CD4-positive, alpha-beta T cell treated with Interleukin-2 at 100 ng/mL for 4 hours (primary cell): ENCODE measurements at places on chromosomes 6 and 20.

- no peak for DNase-seq
Measured at GRCh38 chr6:63426844-63427243, 107.1 kb upstream of the LGSN start.

GRCh38 chr6:41672016-41672415 lies 33.7 kb downstream of the MDFI start:
- no peak for DNase-seq

DNA sequence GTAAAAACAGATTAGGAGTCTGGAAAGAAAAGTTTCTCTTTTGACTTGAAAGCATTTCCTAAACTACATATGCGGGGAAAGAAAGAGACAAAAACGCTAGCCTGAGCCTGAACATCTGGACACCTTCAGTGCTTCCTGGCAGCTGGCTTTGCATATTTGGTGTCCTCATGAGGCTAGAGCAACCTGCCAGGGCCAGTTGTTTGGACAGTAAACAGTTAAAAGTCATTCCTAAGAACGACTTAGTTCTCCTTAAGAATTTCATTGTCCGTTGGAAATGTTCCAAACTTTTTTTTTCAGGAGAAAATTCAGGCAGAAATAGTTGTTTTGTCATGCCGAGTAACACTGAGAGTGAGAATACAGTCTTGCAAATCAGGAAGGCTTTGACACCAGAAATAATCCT lies 199.8 kb downstream of the SMOC2 start:
- no peak for DNase-seq

DNA sequence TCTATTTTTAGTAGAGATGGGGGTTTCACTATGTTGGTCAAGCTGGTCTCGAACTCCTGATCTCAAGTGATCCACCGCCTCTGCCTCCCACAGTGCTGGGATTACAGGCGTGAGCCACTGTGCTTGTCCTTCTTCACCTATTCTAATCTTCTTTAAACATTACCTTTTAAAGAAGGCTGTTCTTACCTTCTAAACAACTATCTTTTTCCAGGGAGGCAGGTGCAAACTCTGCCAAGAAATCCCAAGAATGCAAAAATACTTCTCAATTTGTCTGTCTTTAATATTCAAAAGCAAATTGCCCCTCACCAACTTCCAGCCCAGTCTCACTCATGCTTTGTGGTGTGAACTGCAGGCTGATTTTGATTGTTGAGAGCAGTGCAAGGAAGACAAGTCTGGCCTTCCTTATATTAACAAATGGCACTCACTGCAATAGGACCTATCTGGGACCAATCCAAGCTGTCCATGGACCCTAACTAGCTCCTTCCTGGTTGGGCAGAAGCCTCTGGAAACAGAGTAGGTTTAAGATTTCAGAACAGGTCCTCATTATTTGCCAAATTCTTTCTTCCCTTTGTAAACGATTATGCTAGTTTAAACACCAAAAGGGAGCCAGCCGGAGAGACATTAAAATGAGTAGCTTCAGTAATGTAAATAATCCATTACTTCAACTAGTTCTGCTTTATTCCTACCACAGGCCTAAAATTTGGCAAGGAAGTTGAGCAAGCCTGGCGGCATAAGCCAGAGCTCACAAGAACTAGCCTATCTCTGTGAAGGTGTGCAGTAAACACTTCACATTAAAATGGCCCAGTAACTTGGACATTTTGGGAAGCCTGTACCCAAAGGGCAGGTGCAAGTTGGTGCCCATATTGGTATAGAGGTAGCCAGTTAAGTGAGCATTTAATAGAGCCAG lies 1.6 kb downstream of the SCAND1 start:
- DNase-seq, result no peak

- DNase-seq, result no peak
Measured at GRCh38 chr20:57968120-57968519, 258.3 kb upstream of the PMEPA1 start.

GRCh38 chr20:52585333-52585732 lies 386.8 kb upstream of the TSHZ2 start:
- DNase-seq, result no peak
